Globus pallidus (tissue), 1 donor: ENCODE measurements at places on chromosomes 7 and 10.

DNA sequence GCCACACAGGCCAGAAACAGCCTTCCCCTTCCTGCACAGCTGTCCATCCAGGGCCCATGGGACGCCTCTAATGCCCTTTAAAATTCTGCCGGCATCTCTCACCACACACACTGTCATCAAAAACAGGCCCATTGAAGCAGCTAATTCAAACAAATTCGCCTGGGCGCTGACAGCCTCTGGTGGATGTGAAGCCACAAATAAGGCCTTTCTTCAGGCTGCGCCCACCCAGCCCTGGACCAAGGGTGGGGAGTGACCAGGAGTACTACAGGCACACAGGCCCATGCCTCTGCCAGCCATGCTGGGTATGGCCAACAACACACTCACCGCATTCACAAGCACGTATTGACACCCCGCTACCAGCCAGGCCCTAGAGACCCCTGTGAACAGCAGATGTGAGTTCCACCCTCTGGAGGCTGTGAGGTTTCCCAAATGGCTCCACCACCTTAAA is 54.6 kb downstream of the SLIT1 start:
- DNase-seq, result no peak

DNA sequence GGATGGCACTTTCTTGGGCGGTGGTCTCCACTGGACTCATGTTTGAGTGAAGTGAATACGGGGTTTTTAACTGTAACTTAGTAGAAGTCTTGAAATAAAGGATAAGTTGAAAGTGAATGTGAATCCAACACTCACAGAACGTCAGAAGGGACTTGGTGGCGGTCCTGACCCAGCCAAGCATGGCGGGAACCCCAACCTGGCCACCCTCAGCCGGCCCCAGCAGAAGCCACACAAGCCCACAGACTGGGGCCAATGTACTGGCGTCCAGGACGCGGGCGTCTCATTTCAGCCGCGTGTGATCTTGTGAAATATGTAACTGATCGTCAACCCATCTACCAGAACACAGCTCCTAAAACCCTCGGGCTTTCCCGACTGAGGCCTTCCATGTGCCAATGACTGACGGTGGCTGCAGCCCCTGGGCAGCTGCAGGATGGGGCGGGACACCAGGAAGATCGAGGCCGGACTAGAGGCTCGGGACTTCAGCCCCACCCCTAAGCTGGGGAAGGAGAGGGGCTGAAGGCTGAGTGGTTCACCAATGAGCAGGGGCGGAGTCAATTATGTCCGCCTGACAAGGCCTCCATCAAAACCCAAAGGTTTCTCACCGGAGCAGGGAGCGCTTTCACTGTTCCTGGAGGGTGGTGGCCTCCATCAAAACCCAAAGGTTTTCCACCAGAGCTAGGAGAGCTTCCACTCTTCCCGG is 161.5 kb downstream of the MAD1L1 start:
- DNase-seq, result no peak

DNA sequence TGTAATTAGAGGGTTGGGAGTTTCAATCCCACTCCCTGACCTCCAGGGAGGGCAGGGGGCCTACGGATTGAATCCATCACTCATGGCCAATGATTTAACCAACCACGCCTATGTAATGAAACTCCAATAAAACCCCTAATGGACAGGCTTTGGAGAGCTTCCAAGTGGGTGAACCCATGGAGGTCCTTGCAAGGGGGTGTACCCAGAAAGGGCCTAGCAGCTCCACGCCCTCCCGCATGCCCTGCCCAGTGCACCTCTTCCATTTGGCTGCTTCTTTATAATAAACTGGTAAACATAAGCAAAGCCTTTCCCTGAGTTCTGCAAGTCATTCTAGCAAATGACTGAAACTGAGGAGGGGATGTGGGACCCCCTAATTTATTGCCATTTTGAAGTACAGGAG is 280.1 kb downstream of the FRMD4A start:
- DNase-seq, result no peak

DNA sequence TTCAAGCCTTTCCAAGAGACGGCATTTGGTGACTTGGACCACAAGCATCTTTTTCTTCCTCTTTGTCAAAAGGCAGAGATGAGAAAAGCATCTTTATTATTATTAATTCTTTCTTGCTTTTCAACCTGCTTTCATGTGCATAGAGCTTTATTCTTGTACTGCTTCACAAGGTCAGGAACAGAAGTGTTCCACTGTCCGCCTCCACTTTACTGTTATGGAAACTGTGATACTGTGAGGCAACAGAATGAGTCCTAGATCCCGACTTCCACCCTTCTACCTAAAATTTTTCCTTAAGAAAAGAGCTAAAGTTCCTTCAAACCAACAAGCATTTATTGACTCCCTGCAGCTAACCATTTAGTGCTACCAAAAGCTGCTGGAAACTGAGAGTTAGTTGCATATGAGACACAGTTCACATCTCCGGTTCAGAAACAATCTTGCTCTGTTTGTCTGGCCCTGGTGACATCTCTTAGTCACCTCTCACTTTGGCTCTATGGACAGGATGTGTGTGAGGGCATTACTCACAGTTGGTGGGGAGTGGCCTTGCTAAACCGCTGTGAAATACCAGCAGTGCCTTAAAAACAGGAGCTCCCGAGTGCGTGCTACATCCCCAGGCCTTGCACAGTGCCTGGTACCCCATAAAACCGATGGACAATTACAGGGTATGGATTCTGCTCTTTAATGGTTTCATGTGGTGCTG is 77.1 kb upstream of the TRIL start:
- no peak for DNase-seq

- no peak for DNase-seq
Observed at GRCh38 chr7:94022550-94022949, 18.4 kb upstream of the BET1 start.

GRCh38 chr7:75951506-75951905 is 36.6 kb downstream of the POR start:
- no peak for DNase-seq

DNA sequence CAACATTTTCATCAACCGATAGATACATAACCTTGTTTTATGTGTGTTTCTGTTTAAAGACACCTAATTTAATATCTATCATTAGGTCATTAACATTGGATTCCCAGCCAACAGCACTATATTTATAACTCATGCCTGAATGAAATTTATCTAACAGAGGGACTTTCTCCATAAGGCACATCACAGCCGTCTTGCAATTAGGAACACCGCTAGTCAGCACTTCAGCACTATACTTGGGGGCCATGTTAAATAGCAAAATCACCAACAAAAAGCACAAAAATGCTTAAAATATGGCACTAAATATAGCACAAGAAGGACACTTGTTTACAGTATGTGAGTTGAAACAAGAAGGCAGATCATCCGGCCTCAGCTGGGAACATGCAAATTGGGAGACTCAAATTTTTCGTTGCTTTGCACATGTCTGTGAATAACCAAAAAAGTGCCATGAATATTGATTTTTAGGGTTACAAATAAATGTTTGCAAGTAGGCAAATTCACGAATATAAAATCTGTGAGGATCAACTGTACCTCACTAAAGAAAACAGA is 51.0 kb downstream of the TLL2 start:
- no peak for DNase-seq

GRCh38 chr7:39667341-39667923 is 44.1 kb downstream of the RALA start:
- no peak for DNase-seq
